Stimulated activated CD8-positive, alpha-beta memory T cell treated with anti-CD3 and anti-CD28 coated beads, Interleukin-4, amount 100 ng/mL, for 1 hour (primary cell): ENCODE measurements at places on chromosomes 5 and 9.

- DNase-seq, result no peak
These were observed 102.2 kb downstream of the PSAT1 start for GRCh38 chr9:78399153-78399552.

- DNase-seq, result no peak
These were observed 138.0 kb upstream of the NFIB start for GRCh38 chr9:14451949-14452348.

- DNase-seq, result no peak
These were observed 351.8 kb upstream of the ADAMTSL1 start for GRCh38 chr9:18122171-18122570.

DNA sequence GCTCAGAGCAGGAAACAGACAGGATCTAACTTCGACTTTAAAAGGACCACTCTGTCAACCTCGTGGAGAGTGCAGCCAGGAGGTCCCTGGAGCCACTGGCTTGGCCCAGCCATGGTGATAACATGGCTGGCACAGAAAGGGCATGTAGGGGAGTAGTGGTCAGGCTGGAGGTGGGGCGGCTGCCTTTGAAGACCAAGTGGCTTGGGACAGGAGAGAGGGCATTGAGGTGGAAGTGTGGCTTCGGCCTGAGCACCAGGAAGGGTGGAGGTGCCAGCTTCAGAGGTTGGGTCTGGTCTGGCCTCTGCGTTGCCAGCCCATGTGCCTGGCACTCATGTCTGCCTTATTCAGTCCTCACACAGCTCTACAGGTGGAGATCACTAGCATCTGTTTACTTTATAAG, 270.0 kb downstream of the NSG2 start:
- DNase-seq, result no peak

DNA sequence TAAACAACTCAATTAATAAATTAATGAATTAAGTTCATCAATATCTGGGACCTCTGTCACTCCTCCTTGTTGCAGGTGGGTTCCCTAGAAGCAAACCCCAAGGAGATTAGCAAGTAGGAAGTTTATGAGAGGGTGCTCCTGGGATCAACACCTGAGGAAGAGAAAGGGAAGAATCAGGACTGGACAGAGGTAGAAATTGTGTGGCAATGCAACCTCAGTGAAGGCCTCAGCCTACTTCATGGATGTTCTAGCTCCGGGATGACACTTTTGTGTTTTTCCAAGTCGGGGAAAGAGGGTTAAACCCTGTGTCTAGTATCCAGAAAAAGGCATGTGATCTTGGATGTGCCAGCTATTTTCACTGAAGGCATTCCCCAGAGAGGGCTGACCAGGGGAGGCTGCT, 23.2 kb downstream of the MAMDC2 start:
- no peak for DNase-seq

GRCh38 chr5:39159811-39160490, 59.4 kb downstream of the FYB1 start:
- no peak for DNase-seq

GRCh38 chr5:40681363-40682153, 1.8 kb downstream of the PTGER4 start:
- DNase-seq, result no peak

DNA sequence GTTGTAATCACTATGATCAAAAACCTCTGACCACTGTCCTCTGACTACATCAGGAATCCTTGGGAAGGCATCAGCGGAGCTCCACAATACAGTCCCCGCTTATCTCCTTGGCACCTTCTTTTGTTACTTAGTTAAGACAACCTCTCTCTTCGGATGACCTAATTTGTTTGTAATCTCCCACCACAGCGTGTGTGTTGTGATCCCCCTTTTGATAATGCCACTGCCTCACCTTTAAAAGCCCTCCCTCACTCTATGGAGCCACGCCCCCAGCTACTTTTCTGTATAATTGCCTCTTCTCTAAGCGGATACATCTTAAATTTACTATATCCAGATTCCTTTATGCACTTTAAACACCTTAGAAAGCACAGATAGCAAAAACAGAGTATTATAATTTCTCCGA, 35.9 kb downstream of the OR2Y1 start:
- DNase-seq, result no peak

GRCh38 chr5:110086658-110087388, 397.1 kb downstream of the MAN2A1 start:
- DNase-seq, result no peak

GRCh38 chr5:105872569-105873270, 1798.0 kb downstream of the EFNA5 start:
- DNase-seq, result no peak

- DNase-seq, result no peak
These were observed 29.4 kb upstream of the RECK start for GRCh38 chr9:36007316-36007708.

DNA sequence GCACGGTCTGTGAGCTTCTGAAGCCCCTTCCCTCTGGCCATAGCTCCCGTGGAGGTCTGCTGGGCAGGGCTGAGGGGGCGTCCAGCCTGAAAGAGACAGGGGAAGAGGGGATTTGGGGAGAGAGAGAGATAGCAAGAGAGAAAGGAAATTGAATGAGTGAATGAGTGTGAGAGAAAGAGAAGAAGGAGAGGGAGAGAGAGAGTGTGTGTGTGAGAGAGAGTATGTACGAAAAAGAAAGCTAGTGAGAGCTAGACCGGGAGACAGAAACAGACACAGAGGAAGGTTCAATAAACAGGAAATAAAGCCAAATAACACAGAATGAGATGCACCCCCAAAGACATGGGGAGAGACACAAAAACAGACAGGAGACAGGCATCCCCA, 37.4 kb downstream of the PAX5 start:
- DNase-seq, result no peak

DNA sequence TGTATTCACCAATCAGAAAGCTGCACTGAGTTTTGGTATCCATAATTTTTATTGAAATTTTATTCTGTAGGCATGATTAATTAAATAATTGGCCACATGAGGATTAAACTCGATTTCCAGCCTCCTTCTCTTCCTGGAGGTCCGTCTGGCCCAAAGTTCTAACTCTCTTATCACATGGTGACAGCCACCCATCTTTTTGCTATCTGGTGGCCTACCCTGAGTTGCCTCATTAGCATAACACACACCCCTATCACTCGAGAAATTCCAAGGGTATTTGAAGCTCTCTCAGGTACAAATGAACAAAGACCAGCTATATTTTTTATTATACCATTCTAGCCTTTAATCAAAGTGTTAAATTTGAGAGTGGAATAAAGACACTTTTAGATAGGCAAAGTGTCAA, 57.7 kb downstream of the APC start:
- no peak for DNase-seq

DNA sequence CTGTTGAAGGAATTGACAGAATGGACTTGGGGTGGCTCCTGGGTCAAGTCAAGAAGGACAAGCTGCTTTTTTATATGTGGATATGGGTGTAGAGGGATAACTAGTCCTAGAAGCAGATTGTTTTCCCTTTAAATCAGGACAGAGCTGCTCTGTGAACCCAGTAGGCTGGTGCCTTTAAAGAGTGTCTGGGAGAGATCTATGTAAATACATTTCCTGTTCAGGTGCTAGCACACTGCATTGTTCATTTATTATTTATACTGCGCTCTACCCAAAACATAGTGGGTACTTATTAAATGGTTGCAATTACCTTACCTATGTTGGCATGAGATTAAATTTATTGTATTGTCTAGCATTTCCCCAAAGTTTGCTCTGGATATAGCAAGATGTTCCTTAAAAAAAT, 86.6 kb upstream of the EQTN start:
- no peak for DNase-seq

- DNase-seq, result no peak
These were observed 78.4 kb downstream of the TSPAN17 start for GRCh38 chr5:176725521-176726280.

- no peak for DNase-seq
These were observed 33.7 kb upstream of the ZNF366 start for GRCh38 chr5:72540759-72541438.

- DNase-seq, result no peak
These were observed 152.1 kb upstream of the GRAMD2B start for GRCh38 chr5:126271141-126271540.

DNA sequence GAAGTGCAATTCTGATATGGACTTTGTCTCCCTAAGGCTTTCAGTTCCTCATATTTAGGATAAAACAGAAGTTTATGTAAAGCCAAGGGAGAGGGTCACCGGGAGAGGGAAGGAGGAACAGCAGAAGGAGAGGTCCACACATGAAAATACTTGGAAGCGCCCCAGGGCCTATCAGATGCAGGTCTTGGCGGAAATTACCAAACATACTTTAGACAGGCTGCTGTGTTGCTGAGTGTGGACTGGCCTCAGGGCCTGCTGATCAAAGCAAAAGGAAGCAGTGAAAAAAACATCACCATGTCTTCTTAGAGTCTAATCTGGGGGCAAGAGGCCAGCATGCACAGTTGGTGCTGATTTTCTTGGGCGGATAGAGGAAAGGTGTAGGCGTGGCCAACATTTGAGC, 14.1 kb upstream of the NTRK2 start:
- DNase-seq, result no peak

DNA sequence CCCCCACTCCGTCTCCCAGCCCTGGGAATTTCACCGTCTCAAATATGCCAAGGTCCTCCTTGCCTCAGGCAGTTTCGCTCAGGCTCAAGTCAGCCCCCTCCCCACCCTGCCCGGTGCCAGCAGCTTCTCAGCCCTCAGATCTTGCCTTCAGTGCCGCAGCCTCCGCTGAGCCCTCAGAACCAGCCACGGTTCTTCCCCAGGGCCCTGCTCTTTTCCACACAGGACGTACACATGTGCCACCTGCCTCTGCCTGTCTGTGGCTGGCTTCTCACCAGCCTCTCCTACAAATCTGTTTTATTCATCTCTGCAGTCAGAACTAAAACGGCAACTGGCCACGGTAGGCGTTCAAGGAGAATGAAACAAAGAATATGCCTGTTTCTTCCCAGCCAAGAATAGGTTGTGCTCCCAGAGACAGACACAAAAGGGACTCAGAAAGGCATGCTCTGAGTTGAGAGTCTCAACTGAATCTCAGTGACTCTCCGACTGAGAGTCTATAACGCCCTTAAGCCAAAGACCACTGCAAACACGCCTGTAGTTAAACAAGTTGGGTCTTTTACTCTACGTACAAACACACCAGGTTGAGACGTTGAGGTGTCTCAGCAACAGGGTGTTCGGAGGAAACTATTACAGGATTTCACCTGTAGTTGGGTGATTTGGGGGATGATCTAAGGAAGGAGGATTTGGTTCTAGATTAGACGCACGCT, 10.6 kb upstream of the GRIN1 start:
- no peak for DNase-seq

DNA sequence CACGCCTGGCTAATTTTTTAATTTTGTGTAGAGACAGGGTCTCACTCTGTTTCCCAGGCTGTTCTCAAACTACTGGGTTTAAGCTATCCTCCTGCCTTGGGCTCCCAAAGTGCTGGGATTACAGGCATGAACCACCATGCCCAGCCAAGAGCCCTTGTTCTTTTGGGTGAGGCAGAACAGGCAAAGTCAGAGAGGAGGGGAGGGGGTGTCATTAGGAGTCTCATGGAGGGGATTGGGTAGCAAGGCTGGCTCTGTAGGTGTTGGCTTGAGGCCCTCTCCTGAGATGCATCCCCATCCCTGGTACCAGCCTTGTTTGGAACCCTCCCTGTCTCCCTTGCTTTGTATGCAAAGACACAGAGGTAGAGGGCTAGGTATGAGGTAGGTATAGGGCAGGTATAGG, 24.1 kb downstream of the GSN start:
- DNase-seq, result no peak

GRCh38 chr9:120107138-120107537, 472.8 kb downstream of the CDK5RAP2 start:
- DNase-seq, result no peak

- DNase-seq, result no peak
These were observed 102.3 kb downstream of the PJA2 start for GRCh38 chr5:109307456-109307855.

GRCh38 chr5:180323941-180324600, 29.1 kb downstream of the GFPT2 start:
- DNase-seq, result no peak

DNA sequence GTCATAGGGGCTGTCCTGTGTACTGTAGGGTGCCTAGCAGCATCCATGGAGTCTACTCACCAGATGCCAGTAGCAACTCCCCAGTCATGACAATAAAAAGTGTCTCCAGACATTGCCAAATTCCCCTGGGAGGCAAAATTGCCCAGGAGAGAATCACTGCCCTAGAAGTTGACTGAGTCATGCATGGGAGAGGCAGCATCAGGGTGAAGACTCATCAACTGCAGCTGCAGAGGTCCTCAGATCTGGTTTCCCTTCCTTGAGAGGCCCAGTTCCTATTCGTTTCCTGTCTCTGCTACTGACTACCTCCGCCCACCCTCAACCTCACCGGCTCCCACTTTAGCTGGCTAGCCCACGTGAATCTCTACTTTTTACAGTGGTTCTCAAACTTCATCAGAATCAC, 88.6 kb upstream of the AGXT2 start:
- DNase-seq, result no peak

DNA sequence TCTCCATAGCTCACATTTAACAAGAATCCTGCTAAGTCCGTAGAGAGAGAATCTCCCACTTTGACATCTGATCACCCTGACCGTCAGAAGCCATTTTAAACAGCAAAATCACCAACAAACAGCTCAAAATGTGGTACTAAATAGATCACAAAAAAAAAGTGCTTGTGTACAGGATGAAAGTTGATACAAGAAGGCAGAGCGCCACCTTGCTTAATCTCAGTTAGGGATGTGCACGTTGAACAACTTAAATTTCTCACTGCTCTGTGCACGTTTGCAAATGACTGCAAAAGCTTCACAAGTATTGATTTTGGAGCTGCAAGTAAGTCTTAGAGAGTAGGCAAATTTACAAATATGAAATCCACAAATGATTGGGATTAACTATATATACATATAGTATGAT, 63.1 kb upstream of the NREP start:
- DNase-seq, result no peak

DNA sequence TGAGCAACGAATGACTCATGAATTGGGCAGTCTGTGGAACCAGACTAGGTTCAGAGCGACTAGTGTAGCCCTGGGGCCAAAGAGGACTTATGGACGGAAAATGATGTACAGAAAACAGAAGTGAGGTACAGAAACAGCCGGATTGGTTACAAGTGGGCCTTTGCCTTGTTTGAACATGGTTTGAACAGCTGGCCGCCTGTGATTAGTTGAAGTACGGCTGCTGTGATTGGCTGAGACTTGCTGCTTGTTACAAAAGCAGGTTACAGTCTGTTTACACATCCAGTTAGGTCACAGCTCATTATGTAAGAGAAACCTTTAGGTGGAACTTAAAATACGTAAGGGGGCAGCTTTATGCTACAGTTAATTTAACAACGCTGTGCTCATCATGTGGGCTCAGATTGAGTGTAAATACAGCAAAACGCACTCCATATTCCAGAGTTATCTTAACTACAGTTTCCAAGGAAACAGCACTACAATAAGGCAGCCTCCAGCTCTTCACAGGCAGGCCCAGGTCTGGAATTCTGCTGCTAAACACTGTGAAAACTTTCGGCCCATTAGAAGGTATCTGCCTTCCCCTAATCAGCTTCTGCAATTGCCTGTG, 6.5 kb downstream of the AMACR start:
- DNase-seq, result no peak

DNA sequence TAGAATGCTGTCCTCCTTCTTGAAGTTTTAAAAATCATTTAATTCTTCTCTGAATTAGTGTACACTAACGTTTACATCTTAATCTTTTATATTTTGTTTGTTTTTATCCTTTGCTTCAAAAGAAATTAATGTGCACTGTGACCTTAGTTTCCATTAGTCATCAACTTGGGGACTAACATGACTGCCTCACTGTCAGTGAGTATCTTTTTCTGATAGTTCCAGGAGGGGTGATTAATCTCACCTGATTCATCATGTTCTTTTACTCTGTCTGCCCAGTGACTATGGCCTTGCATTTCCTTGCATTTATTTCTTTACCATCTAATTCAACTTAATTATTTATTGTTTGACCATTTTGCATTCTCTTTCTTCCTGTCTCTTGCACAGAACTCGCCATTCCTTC, 33.4 kb upstream of the NR3C1 start:
- no peak for DNase-seq

- DNase-seq, result no peak
These were observed 33.5 kb downstream of the PDGFRB start for GRCh38 chr5:150122158-150122510.
